Right atrium auricular region (tissue), 2 donors: ENCODE measurements at places on chromosomes 13 and 19.

DNA sequence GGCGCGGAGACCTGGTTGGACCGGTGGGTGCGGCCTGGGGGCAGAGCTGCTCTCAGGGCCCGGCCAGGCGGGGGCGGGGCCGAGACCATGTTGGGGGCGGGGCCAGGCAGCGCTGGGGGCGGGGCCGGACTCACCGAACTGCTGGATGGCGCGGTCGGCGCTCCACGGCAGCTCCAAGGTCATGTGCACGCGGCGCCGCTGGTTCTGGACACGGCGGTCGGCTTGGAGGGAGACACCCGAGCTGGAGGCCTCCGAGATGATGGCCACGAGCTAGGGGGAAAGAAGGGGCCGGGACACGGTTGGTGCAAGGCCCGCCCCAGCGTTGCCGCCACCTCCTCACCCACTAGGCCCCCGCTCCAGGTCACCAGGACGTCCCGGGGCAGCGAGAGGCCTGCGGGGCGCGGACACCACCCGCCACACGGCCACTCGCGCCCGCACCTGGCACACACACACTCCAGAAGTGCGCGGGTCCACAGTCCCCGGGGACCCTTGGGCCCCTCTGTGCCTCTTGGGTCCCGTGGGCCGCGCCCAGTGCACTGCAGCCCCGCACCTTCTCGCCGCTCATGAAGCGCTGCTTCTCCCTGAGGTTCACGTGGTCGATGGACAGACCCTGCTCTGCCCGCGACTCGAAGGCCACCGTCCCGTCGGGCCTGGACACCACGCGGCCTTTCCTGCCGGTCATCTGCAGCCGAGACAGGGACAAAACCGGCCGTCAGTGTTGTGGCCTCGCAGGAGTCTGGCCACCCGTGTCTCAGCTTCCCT lies 8.7 kb downstream of the GPX4 start:
- peaks cover 28% of the 10 kb centered on the region for H3K4me1 ChIP-seq
- no peak overlapping the region for H3K4me3 ChIP-seq
- H3K27ac ChIP-seq, result peak overlapping the region; percentile 89
- H3K36me3 ChIP-seq, result peaks cover 75% of the 10 kb centered on the region
- DNase-seq, result no peak
- H3K27me3 ChIP-seq, result no peaks in the 10 kb centered on the region

- peaks cover 88% of the 10 kb centered on the region for H3K36me3 ChIP-seq
- H3K27me3 ChIP-seq, result no peaks in the 10 kb centered on the region
- DNase-seq, result no peak
- H3K4me3 ChIP-seq, result no peak overlapping the region
- peaks cover 23% of the 10 kb centered on the region for H3K4me1 ChIP-seq
Measured at GRCh38 chr19:4689403-4689802, 19.3 kb upstream of the MYDGF start.

GRCh38 chr13:45333251-45333976 lies 7.6 kb downstream of the TPT1 start:
- no peak overlapping the region for H3K4me3 ChIP-seq
- H3K36me3 ChIP-seq, result peaks cover 40% of the 10 kb centered on the region
- H3K27ac ChIP-seq, result no peak overlapping the region
- DNase-seq, result no peak
- peaks cover 96% of the 10 kb centered on the region for H3K4me1 ChIP-seq

DNA sequence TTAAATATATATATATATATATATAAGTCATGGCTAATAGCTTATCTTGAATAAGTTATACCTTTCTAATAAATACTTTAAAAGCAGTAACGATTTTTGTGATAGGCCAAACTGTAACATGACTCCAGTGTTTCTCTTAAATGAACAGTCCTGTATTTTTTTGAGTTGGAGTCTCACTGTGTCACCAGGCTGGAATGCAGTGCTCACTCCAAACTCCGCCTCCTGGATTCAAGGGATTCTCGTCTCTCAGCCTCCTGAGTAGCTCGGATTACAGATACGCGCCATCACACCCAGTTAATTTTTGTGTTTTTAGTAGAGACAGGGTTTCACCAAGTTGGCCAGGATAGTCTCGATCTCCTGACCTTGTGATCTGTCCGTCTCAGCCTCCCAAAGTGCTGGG lies 814.2 kb upstream of the SLITRK5 start:
- no peak overlapping the region for H3K4me3 ChIP-seq
- no peaks in the 10 kb centered on the region for H3K27me3 ChIP-seq
- no peak for DNase-seq
- no peaks in the 10 kb centered on the region for H3K36me3 ChIP-seq
- no peak overlapping the region for H3K27ac ChIP-seq
- H3K4me1 ChIP-seq, result no peaks in the 10 kb centered on the region

DNA sequence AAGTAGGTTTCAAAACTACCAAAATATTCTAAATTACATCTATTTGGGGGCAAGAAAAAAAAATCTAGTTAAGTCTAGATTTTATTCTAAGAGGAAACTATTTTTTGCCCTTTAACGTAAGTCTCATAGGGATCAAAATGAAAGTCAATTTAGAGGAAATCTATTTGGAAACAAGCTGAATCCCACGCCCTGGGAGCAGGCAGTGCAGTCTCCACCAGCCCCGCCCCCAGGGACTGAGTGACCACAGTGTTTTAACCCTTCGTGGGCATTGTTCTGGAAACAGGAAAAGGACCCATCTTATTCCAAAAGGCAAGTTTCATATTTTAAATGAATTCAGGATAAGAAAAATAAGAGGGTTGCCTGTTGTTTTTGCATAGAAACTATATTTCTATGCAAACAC lies 209.7 kb downstream of the SPRY2 start:
- DNase-seq, result peak; percentile 81
- H3K4me3 ChIP-seq, result peak overlapping the region; percentile 36
- peak overlapping the region; percentile 80 for H3K27ac ChIP-seq
- H3K36me3 ChIP-seq, result no peaks in the 10 kb centered on the region
- no peaks in the 10 kb centered on the region for H3K27me3 ChIP-seq
- peaks cover 34% of the 10 kb centered on the region for H3K4me1 ChIP-seq

GRCh38 chr19:51466723-51467122 lies 8.5 kb upstream of the SIGLEC8 start:
- H3K4me1 ChIP-seq, result no peaks in the 10 kb centered on the region
- H3K27me3 ChIP-seq, result no peaks in the 10 kb centered on the region
- H3K36me3 ChIP-seq, result no peaks in the 10 kb centered on the region

GRCh38 chr13:41232578-41233480 lies 30.5 kb downstream of the MTRF1 start:
- H3K27me3 ChIP-seq, result no peaks in the 10 kb centered on the region
- H3K36me3 ChIP-seq, result no peaks in the 10 kb centered on the region
- no peaks in the 10 kb centered on the region for H3K4me1 ChIP-seq
- H3K4me3 ChIP-seq, result no peak overlapping the region
- H3K27ac ChIP-seq, result no peak overlapping the region
- no peak for DNase-seq

DNA sequence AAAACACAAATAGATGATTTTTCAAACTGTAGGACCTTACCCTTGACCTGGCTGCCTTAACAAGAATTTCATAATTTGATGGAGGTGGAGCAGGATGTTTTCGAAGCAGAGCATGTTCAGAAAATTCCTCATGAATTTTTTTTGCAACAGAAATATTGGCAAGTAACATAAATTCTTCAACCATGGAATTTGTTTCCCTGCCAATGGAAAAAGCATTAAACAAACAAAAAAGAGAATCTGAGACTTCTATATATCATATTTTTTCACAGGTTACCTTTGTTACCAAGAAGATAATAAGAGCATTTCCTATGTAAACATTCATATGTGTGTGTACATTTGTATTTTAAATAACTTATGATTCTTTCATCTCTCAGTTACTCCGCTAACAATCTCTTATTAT lies 18.3 kb downstream of the DIS3 start:
- no peaks in the 10 kb centered on the region for H3K4me1 ChIP-seq
- H3K27me3 ChIP-seq, result no peaks in the 10 kb centered on the region
- no peak overlapping the region for H3K4me3 ChIP-seq
- no peak overlapping the region for H3K27ac ChIP-seq
- no peak for DNase-seq

DNA sequence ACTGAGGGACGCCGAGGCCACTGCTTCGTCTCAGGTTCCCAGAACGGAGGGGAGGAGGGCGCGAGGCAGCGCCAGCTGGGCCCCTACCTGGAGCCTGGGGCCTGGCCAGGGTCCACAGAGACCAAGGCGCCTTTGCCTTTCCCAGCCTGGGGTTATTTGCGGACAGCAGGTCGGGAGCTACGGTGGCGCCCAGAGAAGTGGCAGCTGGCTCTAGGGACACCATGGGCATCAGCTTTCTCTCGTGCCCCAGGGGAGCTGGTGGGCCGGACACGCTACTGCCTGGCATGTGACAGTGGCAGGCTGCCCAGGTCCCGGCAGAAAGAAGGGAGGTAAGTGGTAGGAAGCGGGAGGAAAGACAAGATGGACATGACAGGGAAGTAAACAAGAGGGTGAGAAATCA lies 19.0 kb downstream of the AKT2 start:
- H3K27me3 ChIP-seq, result no peaks in the 10 kb centered on the region
- H3K27ac ChIP-seq, result peak overlapping the region; percentile 80
- H3K4me3 ChIP-seq, result no peak overlapping the region
- peaks cover 65% of the 10 kb centered on the region for H3K4me1 ChIP-seq

DNA sequence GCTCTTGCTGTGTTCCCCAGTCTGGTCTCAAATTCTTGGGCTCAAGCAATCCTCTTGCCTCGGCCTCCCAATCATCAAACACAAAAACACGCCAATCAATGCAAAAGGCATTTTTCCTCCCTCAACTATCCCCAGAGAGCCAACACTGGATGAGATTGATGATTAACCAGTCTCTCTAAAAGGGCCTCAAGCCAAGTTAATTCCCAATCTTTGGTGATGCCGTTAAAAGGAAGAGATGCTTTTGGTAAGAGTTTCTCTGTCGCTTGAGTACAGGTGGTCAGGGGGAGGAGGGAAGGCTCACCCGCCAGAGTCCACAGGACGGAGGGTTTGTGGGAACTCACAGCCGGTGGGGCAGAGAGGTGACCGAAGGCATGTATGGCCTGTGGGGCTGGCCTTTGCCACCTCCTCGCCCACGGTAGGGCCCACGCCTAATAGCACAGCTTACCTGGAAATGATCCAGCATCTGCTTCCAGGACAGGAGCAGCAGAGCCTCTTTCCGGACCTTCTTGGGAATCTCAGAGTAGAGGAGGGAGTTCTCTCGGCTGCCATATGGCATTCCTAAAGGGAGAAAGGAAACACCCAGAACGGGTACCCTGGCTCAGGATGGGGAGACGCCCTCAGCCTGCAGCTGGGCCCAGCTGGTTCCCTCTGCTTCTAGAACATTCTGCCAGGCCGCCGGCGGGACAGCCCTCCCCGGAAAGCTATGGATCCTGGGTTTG lies 18.1 kb downstream of the DPP9 start:
- peak overlapping the region; percentile 24 for H3K27ac ChIP-seq
- DNase-seq, result no peak
- peaks cover 51% of the 10 kb centered on the region for H3K36me3 ChIP-seq
- peaks cover 37% of the 10 kb centered on the region for H3K4me1 ChIP-seq

DNA sequence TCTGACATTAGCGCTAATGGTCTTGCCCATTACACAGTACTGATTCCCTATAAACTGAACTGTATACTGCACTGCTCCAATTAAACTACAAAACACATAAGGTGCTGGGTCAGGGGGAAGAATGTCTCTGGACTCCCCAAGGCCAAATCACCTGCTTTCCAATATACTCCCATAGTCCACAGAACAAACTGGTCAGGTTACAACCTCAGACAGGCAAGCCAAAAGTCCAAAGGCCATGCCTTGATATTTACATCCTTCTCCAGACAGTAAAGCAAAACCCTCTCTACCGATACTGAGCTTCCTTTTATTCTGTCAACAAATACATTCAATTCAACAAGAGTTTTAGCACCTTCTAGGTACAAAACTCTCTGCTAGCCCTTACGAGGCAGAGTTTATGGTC lies 8.9 kb downstream of the ZNF541 start:
- H3K36me3 ChIP-seq, result no peaks in the 10 kb centered on the region
- H3K27ac ChIP-seq, result no peak overlapping the region
- no peak overlapping the region for H3K4me3 ChIP-seq
- no peaks in the 10 kb centered on the region for H3K27me3 ChIP-seq
- H3K4me1 ChIP-seq, result no peaks in the 10 kb centered on the region

DNA sequence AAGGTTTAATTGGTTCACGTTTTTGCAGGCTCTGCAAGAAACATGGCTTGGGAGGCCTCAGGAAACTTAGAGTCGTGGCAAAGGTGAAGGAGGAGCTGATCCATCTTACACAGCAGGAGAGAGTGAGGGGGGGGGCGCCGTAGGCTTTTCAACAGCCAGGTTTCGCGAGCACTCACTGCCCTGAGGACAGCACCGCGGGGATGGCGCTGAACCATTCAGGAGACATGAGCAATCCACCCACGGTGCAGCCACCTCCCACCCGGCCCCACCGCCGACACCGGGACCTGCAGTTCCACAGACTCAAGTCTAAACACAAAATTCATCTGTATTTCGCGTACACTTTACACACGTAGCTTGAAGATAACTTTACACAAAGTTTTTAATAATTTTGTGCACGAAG lies 73.6 kb downstream of the KDM4B start:
- H3K36me3 ChIP-seq, result peaks cover 43% of the 10 kb centered on the region
- H3K27me3 ChIP-seq, result no peaks in the 10 kb centered on the region
- no peak overlapping the region for H3K4me3 ChIP-seq
- H3K27ac ChIP-seq, result no peak overlapping the region

DNA sequence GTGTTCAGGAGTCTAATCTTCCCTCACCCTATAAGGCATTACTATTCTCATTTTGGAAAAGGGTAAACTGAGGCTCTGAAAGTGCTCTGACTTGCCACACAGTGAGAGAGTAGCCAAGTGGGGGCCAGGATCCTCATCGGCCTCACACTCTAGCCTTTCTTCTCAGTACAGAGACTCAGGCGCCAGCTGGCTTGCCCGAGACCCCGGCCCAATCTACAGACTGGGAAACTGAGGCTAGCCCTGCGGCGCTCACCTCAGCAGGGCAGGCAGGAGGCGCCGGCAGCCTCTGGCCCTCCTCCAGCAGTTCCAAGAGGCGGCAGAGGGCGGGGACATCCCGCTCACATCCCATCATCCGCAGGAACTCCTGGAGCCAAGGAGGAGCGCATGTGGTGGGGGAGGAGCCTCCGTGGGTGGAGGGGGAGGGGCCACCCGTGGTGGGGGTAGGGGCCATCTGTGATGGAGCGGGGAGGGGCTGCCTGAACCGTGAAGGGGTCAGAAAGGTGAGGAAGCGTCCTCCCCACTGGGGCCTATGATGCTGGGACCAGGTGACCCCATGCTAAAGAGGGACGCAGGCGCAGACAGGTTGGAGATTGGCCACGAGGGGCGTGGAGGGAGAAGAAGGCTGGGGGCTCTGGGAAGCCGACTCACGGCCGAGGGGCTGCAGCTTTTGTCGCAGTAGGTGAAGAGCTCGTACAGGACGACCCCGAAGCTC lies 8.7 kb upstream of the INSL3 start:
- H3K4me3 ChIP-seq, result peak overlapping the region; percentile 24
- H3K36me3 ChIP-seq, result no peaks in the 10 kb centered on the region
- no peak for DNase-seq
- H3K27ac ChIP-seq, result no peak overlapping the region
